HT-29 (cell line): ENCODE measurements at places on chromosomes 4 and X.

- DNase-seq = no peak
These were observed 1260.2 kb upstream of the PCDH7 start for GRCh38 chr4:29459926-29460325.

GRCh38 chrX:13994536-13995080 is 35.1 kb downstream of the GEMIN8 start:
- DNase-seq = no peak

DNA sequence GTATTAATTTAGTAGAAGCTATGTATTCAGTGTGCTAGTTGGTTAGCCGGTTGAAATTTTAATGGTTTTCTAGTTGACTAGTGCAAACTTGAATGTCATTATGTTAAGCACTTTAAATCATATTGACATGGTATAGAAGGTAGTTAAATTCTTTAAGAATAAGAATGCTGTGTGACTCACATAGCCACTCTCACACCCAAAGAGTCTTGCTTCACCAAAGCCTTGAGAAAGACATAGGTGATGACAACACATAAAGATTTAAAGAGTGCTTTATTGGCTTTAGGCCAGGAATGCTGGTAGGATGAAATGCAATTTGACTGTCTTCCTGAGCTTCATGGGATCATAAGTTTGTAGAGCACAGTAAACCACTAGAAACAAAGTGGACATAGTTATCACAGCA is 85.3 kb downstream of the DCAF8L2 start:
- DNase-seq = no peak

GRCh38 chr4:60605646-60606354 is 594.3 kb upstream of the ADGRL3 start:
- no peak for DNase-seq

GRCh38 chrX:13966793-13967125 is 62.9 kb downstream of the GEMIN8 start:
- no peak for DNase-seq

DNA sequence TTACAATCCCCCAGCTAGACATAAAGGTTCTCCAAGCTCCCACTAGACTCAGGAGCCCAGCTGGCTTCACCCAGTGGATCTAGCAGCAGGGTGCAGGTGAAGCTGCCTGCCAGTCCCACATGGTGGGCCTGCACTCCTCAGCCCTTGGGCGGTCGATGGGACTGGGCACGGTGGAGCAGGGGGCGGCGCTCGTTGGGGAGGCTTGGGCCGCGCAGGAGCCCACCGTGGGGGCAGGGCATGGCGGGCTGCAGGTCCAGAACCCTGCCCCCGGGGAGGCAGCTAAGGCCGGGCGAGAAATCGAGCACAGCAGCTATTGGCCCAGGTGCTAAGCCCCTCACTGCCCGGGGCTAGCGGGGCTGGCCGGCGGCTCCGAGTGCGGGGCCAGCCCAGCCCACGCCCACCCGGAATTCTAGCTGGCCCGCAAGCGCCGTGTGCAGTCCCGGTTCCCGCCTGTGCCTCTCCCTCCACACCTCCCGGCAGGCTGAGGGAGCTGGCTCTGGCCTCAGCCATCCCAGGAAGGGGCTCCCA is 9.6 kb upstream of the KLF8 start:
- DNase-seq = no peak

GRCh38 chrX:40543661-40544328 is 37.0 kb upstream of the ATP6AP2 start:
- DNase-seq = peak; percentile 83
